ENCODE measurements at places on chromosomes 5 and 9.
A peak's percentile ranks its signal among the peaks of the same experiment; 100 is the strongest.

- DNase-seq, result no peak
Measured at GRCh38 chr9:120394058-120394669, 185.8 kb downstream of the CDK5RAP2 start.

DNA sequence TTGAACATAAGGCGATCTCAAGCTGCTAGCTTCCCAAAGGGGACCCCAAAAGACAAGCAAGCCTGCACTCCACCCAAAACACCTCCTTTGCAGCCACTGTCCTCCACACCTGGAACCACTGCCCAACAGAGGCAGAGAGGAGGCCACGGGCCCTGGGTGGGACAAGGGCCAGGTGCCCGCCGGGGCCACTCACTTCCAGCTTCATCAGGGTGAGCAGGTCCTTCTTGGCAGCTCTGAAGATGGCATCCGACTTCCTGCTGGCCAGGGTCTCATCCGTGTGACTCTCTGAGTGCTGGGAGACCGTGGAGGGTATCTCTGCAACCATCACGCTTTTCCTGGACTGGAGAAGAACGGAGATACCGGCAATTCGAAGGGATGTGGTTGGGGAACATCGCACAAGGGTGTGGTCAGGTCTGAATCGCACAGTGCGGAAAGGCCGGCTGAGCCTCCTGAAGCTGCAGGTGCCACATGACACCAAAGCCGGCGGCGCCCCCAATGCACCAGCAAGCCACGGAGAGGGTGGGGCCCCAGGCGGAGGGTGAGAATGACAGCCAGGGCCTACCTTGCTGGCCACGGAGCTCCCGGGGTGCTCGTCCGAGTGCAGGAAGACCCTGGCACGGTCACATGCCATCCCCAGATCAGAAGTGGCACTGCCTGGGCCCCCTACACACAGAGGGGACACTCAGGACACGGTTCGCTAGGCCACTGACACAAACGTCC lies 44.6 kb downstream of the PNPLA7 start:
- DNase-seq, result no peak

DNA sequence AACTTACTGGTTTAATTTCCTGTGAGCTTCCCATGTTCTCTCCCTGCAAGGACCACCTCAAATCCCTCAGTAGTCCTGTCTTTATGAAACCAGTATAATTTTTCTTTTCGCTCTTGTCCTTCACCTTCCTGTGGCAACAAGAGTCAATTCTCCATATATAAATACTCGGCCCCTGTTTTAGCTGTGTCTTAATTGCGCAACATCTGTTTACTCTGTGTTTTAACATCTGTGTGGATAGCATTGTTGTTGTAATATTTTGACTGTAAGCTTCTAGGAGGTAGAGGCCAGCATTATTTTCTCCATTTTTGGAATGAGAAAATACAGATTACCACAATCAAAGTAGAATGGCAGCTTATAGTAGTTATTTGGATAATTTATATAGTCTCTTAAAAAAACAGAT lies 30.2 kb upstream of the CDKN2B start:
- no peak for DNase-seq

DNA sequence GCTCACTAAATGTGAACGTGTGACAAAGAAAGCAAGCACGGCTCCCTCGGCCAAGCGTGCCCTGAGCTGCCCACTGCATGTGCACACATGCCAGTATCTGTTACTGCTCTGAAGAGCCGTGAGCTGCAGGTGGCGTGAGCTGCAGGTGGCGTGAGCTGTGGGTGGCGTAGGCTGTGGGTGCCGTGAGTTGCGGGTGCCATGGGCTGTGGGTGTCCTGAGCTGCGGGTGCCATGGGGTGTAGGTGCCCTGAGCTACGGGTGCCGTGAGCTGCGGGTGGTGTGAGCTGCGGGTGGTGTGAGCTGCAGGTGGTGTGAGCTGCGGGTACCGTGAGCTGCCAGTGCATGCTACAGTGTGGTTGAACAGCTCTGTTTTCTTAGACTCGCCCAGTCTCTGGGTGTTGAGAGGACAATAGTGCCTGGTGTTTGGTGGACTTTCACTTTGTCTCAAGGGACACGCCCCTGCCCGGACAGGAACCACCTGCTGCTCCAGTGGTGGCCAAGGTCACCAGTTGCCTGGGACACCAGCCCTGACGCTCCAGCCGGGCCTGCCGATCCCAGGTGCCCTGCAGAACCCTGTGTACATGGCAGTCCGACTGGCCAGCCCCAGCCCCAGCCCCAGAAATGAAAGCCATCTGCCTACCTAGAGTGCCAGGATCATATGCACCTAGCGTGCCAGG lies 6.7 kb downstream of the CCDC187 start:
- DNase-seq, result no peak

- DNase-seq, result no peak
Measured at GRCh38 chr5:40873286-40873880, 32.2 kb downstream of the CARD6 start.

DNA sequence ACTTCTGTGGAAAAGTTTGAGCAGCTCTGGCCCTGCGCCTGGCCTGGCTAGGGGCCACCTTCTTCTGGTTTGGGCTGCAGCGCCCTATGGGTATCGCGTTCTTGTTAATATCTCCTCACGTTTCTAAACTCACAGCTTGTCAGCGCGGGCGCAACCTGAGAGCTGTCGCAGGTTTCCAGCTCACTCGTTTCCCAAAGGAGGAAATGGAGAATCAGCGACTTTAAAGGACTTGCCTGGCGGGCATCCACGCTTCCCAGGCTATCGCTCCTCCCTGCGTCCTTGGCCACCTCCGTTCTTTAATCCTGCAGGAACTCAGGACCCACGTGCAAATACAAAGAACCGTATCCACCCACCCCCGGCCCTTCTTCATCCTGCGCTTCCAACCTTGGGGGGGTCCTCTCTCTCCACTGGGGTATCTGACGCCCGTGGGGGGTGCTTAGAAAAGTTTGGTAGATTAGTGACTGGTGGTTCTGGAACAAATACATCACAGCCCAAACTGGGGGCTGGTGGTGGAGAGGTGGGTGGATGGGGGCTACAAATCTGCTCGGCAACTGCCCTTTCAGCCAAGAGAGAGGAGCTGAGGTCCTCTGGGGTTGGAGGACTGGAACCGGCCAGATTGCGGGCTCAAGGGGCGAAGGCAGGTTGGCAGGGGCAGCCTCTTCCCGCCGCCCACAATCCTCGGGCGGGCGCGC lies 578 bp upstream of the PSAT1 start:
- peak; percentile 83 for DNase-seq

- DNase-seq, result no peak
Measured at GRCh38 chr5:159045165-159045811, 54.4 kb downstream of the EBF1 start.

- no peak for DNase-seq
Measured at GRCh38 chr5:172768098-172768572, 2.9 kb downstream of the DUSP1 start.

DNA sequence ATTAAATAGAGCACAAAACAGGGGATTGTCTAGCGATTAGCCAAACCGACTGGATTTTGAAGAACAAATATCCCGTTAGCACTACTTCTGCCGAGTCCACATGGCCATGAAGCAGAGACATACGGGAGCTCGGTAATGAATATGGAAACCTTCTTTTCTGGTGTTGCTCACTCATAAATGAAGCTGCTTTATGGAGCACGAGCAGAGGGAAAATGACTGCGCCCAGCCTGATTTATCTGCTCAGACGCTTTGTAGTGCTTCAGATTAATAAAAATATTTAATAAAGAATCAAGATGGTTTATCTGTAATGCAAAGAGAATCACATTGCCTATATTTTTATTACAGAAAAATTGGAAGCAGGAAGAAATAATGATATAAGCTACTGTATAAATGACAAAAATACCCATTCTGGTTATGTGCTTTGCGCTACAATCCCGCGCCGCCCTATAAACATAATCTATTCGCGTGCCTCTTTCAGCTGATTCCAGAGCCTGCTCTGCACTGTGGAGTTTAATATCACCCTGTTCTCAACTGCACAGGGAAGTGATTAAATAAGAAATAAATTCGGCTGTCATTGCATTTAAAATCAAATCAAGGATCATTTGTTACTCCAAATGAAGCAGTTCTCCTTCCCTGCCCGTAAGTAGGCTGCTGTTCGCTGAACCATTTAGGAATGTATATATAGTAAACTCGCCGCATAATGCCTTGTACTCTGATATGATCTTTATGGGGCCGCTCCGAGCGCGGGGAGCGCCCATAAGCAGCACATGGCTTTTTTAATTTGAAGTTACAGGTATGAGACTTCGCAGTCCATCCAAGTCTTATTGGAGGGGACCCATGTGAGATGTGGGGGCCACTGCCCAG lies 22.3 kb upstream of the UBAC1 start:
- no peak for DNase-seq

- DNase-seq, result no peak
Measured at GRCh38 chr9:6785682-6786081, 27.9 kb downstream of the KDM4C start.

- DNase-seq, result peak; percentile 77
Measured at GRCh38 chr9:101458963-101459631, 23.5 kb upstream of the ALDOB start.

DNA sequence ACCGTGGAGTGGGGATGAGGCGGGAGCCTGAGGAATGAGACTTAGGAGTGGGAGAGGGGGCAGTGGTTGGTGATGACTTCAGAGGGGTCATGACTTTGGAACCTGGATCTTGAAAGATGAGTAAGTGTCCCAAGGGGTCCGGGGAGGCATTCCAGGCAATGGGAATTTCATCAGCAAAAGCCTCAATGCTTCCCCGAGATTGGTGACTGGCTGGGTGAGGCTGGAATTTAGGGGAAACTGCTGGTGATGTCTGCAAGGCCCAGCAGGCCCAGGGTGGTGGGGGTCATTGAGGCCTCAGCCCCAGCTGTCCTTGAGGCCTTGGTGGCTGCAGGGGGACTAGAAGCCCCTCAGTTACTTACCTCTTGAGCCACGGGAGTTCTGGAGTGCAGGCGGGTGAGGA lies 7.5 kb downstream of the NDST1 start:
- DNase-seq, result no peak

DNA sequence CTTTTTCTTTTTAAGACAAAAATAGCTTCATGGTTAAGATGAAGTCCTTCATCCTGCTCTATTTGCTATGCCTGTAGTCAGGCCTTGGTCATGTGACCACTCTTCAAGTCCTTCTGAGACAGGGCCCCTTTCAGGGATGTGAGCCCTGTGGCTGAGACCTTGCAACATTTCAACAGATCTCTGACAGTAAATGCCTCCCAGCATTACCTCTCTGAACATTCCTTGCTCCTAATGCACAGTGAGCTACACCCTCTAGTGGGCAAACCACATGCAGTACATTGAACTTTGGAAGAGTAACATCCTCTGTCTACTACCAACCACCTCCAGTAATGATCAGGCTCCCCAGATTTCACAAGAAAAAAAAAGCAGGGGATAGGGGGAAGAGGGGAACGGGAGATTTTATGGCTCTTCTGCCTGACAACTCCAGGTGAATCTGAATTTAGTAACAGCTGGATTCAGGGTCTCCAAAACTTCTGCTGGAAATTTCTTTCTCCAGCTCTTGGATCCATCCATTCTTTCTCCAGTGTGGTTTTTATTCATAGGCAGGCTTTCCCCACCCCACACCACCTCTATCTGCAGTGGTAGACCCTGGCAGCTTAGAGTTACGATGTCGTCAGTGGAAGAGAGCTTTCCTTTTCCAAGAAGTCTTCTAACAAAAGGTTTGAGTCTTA lies 8.9 kb upstream of the FBXO38 start:
- DNase-seq, result peak; percentile 37

DNA sequence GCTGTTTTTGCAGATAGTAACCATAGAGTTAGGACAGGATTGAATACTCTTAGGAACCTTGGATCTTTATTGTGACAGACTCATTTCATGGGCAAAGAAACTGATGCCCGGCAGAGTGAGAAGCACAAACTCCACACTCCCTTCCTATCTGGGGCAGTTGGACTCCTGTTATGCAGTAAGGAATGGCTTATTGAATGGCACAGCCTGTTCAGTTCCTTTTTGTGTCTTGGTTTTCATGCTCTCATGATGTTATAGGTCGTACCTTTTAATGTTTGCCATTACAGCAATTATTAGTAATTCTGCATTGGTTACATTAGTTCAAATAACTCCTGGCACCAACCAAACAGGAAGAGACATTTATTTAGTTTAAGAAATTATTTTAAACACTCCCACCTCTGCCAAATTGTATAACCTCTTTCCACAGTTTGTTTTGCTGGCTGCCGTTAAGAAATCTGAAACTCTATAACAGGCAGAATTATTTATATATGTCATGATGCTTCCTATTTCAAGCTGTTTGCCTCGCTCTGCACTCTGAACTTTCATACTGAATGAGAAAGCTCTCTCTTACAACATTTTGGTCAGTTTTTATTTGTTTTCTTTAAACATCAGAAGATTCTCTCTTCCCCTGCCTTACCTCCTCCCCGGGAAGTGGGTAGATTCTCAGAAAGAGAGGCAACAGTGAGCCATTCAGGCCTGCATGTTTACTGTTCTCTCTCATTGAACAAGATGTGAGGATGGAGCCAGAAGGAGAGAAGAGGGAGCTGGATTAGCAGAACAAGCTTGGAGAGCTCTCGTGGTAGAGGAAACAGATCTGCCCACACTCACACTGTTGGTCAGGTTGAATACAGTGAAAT lies 144.4 kb downstream of the ARHGEF28 start:
- peak; percentile 24 for DNase-seq

DNA sequence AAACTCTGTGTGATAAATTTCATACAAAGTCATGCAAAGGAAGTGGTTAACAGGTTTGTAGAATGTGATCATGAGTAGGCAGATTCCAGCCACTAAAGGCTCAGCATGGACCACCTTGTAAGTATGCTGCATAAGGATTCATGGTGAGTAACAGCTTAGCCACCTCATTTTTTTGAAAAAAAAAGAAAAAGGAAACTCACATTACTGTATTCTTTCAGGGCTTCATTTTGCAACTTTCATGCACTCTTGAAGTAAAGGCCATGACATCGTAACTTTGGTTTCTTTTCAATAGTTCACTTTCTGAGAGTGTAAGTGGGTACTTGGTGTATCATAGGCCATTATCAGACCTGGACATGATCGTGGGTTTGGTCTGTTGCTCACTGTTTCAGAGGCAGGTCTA lies 175.1 kb downstream of the PCSK1 start:
- no peak for DNase-seq

GRCh38 chr9:86788456-86788855 lies 158.8 kb downstream of the GAS1 start:
- DNase-seq, result no peak

GRCh38 chr5:1860949-1861348 lies 21.8 kb downstream of the IRX4 start:
- no peak for DNase-seq

DNA sequence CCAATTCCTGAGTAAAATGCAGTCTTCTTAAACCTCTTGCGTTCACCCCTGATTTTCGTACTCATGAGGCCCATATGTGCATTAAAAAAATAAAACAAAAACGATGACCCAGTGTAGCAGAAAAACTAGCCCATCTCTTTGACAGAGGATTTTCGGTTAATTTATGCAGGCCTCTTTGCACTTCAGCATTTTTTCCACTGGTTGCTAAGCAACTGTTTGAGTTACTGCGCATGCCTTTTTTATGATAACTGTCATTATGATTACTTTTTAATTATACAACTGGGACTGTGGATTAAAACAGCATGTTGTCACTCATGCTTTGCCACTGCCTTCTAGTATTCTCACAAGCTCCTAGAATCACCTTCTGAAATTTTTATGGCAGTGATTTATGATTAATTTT lies 165.0 kb downstream of the SMARCA2 start:
- DNase-seq, result no peak

GRCh38 chr5:158910782-158911692 lies 188.7 kb downstream of the EBF1 start:
- DNase-seq, result no peak

- DNase-seq, result no peak
Measured at GRCh38 chr5:76404223-76405211, 1.4 kb downstream of the IQGAP2 start.

GRCh38 chr9:115671236-115671962 lies 482.2 kb upstream of the PAPPA start:
- no peak for DNase-seq
